Anterior cingulate cortex (tissue), 58 donors: ENCODE measurements at places on chromosomes 1 and 21.

GRCh38 chr1:30834253-30834652 is 74.3 kb downstream of the SDC3 start:
- DNase-seq = no peak

GRCh38 chr1:220113136-220113695 is 19.3 kb downstream of the IARS2 start:
- no peak for DNase-seq

- no peak for DNase-seq
Measured at GRCh38 chr1:181262069-181262468, 173.6 kb downstream of the IER5 start.

DNA sequence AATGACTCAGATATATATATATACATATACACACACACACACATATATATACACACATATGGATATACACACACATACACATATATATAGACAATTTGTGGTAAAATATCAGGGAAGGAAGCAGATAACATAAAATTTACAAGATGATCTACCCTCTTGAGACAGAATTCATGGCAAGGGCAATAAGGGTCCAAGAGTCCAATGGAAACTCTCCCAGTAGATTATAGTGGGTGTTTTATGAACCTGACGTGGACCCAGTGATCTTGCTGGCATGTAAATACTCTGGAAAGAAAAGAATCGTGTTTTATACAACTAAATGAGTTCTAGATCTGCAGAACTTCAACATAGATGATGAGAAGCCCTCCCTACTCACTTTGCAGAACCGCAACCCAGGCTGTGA is 49.3 kb downstream of the DENND1B start:
- no peak for DNase-seq

GRCh38 chr1:76418531-76418930 is 344.0 kb downstream of the ST6GALNAC3 start:
- no peak for DNase-seq

GRCh38 chr1:15352128-15352957 is 57.3 kb upstream of the EFHD2 start:
- DNase-seq = no peak

DNA sequence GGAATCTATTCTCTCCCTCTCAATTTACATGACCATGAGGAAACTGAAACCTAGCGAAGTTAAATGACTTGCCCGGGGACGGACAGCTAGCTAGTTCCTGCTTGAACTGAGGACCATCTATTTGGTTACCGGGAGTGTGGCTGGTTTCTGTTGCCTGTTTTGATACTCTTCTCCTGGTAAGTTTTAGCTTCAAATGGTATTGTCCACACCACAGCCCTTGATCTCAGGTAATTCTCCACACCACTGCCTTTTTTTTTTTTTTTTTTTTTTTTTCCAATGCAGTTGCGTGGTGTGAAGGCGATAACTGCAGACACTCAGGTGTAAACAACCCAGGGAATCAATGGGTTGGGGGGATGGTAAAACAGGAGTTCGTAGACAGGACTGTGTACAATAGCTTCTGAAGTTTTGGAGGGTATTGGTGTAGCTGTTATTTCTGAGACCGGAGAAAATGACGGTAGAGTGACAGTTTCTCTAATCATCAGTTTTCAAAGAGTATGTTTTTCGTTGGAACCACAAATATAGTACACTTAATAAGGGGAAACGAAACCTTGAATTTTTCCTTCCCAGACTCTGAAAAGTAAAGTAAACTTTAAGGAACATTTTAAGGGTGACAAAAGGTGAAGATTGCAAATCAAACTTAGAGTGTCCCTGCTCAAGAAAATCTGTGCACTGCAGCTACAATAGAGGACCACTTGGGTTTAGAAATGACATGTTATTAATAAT is 125.3 kb upstream of the CACYBP start:
- DNase-seq = no peak
